ENCODE measurements at places on chromosomes 2 and 18.
A peak's percentile ranks its signal among the peaks of the same experiment; 100 is the strongest.

GRCh38 chr2:223383315-223383714 lies 218.8 kb downstream of the SCG2 start:
- DNase-seq, result no peak

DNA sequence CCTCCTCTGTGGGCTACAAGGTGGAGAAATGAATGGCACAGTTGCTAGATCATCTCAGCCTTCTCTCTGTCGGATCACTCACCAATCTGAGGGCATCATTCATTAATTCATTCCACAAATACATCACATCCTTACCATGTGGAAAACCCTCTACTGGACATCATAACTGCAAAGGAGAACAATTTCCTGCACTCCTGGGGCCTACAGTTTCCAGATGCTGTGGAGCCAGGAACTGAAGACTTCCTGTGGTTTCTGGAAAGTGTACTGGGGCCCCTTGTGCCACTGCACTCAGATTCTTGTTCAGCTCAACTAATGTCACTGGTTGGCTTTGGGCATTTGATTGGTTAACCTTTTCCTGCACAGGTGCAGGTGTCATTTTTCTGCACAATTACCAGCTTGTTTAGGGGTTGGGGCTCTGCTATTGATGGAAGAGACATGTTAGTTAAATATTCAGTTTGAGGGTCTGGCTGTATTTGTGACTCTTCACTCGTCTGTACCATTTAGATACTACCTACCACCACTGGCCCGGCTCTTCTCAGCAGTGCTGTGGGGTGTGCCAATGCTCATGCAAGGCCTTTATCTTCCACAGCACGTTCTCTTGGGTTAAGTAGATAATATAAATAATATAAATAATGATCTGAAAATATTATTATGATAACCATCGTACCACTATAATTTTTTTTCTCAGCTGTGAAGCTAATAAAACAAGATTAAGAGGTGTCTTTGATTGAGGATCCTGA lies 427.3 kb downstream of the TSN start:
- DNase-seq, result no peak

GRCh38 chr18:34097312-34097711 lies 127.4 kb downstream of the NOL4 start:
- DNase-seq, result no peak

GRCh38 chr18:63603772-63604171 lies 16.6 kb downstream of the SERPINB13 start:
- no peak for DNase-seq

- DNase-seq, result no peak
These were observed 93.8 kb upstream of the LDAH start for GRCh38 chr2:20916604-20917286.

DNA sequence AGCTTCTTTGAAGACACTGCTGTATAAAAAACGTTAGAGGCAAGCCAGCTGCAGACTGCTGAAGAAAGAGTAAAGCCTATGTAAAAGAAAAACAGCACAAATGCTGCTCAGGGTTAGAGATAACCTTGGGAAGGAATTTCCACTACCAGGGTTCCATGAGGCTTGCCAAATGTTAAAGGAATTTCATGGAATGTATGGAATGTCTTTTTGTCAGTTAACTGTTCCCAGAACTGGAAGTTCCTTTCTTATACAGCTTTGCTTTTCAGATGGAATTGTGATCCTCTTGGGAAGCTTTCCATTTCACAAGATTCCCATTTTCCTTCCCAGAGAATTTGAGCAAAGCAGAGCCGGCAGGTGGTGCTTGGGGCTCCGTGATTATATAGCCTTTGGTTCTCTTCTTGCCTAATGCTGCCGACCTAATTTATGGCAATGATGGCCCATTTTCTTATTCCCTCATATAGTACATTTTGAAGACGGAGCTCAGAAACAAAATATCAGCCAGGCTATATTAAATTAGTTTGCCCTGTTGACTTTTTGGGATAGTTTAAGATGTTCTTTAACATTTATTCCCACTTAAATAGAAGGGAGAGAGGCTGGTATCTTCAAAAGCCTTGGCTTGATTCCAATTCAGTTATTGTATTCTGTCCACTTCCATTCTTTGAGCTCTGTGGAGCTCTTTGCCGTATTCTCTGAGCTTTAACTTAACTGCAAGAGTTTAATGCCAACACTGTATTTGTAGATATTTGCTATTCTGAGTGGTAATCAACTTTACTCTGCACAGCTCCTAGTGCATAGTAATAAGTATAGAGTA lies 162.3 kb downstream of the PHLPP1 start:
- DNase-seq, result no peak

GRCh38 chr18:46427216-46427995 lies 229.6 kb downstream of the LOXHD1 start:
- DNase-seq, result no peak

DNA sequence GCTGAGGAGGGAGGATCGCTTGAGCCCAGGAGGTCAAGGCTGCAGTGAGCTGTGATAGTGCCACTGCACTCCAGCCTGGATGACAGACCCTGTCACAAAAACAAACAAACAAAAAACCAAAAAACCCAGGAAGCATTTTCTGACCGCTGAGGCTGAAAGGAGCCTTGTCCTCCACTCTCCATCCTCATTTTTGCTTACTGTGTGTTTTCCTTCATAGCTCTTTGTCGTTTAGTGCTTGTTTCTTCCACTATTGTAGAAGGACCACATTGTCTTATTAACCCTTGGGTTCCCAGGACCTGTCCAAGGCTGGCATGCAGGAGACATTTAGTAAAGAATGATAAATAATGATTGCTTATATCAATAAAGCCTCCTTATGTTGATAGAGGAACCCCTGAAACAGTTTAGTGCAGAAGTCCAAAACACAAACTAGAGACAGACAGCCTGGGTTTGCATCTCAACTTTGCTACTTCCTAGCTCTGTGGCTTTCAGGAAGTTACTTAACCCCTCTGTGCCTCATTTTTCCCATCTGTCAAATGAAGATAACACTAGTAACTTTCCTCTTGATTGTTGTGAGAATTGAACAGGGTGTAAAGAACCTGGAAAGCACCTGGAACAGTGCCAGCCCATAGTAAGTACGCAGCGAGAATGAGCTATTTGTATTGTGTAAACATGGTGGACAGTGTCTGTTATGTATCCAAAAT lies 126.0 kb downstream of the LPIN1 start:
- no peak for DNase-seq

DNA sequence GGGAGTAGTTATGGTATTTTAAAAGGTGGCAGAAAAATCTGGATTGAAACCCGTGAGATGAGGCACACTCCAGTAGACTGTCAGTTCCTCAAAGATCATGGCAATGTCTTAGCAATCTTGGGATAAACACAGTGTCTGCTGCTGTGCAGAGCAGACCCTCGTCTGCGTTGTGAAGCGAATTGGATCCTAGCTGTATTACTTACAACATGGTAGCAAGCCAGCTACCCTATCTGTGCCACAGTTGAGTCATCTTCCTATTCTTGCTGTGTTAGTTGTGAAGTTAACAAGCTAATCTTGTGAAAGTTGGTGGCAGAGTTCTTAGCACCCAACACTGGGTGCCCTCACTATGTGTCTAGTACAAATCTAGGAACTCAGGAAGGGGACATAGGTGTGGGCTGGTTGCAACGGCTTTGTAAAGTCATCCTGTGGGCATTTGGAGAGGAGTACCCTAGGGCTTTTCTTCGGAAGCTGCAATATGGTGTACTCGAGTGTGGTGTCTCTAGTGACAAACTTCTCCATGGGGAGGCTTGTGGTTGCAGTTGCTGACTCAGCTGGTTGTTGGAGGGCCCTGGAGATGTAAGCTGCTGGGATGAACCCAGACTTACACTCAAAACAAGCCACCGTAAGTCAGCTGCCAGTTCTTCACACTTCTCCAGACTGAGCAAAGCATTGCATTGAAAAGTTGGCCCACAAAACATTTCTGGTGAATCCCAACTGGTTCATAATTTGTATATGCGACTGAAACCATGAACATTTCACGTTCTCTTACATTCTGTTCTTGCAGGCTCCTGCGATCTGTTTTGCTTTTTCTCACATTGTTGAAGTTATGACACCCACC lies 61.5 kb downstream of the ADCYAP1 start:
- DNase-seq, result no peak

- DNase-seq, result no peak
These were observed 26.5 kb downstream of the TNS1 start for GRCh38 chr2:217976301-217976700.

DNA sequence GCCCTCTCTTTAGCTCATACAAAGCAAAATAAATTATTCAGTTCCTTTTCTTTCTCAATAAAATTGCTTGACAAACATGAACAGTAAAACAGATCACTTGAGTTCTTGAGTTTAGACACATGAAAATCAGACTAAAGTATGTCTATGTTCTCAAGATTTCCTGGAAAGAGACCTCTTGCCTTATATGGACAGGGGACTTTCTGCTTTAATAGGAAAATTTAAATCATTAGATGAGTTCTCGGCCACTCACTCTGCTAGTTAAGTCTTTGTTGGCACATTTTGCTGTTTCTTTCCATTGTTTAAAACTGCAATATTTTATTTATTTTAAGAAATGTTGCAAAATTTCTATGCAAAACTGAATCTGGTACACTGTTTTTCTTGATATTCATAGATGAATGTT lies 207.8 kb downstream of the RND3 start:
- DNase-seq, result no peak

- DNase-seq, result peak; percentile 55
These were observed 35.2 kb downstream of the FAM178B start for GRCh38 chr2:96951125-96951654.

- no peak for DNase-seq
These were observed 26.1 kb downstream of the PID1 start for GRCh38 chr2:229244975-229245374.

DNA sequence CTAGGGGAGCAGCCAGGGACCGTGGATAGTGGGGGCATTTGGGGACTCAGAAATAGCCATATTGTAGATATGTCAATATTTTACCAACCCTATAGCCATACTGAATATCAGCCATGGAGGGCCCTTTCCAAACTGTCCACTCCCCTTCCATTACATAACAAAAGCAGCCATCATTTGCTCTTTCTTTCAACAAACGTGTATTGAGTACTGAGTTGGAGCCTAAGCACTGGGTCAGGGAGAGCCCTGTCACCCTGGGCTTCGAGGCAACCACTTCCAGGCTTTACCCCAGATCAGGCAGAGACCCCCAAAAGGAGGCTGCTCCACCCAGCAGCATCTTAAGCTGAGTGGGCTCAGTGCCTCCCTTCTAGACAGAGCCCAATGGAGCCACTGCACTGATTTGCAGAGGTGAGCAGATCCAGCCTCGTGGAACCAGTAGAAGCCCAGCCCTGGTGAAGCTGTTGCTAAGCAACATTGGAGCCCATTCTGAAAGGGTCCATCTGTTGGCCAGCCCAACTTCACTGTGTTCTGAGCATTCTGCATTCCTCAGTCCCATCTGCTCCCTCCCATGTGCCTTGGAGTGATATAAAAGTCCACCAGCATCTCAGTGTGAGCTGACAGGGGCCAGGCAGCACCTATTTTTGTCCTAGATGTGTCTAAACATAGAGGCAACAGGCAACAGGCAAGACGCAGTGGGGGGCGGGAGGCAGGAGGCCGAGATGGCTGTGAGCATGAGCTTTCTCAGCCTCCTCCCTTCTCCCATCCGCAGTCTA lies 112.1 kb downstream of the PLB1 start:
- no peak for DNase-seq

DNA sequence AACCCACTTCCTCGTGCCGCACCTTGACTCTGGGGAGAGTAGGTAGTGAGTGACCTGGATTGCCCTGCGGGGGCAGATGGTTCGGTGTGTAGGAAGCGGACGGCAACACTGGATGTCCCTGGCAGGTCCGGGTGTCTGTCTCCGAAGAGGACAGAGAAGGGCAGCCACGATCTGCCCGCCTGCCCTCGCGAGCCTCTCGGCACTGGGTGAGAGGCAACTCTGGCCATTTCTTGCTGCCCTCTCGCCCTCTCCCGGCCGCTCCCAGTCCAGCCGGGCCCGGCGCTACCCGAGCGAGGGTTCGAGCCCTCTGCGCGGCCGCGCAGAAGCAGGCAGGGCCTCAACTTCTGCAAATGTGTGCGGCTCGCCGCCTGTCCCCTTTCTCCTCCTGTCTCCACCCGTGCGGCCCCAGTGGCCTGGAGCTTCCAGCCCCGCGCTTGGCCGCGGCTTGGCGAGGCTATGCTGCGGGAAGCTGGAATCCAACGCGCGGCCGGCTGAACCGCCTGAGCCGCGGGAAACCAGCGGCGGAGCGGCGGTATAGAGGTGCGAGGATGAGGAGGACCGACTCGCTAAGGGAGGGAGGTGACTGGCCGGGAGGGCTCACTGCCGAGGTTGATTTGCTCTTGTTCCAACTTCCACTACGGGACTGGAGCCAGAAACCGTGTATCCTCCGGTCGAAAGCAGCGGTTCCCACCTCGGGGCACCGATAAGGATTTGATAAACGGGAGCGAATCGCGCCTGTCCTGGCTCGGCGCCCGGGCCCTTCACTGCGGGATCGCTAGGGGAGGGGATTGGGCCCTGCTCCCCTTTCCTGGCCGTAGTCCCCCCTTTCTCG lies 1.5 kb downstream of the EPAS1 start:
- DNase-seq, result no peak

DNA sequence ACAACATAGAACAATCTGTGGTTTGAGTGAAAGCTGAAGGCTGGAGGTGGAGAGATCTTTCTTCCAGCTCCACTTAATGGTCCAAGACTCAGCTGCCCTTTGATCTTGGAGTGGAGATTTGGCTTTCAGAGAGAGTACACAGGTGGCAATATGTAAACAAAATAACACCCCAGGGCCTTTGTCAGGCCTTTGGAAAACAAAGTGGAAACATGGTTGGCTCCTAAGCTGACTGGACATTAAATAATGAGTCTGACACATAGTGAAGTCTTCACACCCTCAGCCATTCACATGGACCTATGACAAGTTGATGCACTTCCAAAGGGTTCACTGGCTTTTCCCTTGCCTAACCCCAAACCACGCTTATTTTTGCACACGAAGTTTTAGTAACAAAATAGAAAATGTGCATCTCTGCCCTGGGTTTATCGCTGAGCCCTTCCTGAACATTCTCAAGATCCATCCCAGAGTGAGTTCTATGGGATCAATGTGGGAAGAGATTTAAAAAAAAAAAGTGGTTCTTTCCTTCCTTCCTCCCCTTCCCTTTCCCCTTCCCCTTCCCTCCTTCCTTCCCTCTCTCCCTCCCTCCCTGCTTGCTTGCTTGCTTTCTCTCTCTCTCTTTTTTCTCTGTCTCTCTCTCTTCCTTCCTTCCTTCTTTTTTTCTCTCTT lies 201.3 kb upstream of the NT5C1B start:
- no peak for DNase-seq

DNA sequence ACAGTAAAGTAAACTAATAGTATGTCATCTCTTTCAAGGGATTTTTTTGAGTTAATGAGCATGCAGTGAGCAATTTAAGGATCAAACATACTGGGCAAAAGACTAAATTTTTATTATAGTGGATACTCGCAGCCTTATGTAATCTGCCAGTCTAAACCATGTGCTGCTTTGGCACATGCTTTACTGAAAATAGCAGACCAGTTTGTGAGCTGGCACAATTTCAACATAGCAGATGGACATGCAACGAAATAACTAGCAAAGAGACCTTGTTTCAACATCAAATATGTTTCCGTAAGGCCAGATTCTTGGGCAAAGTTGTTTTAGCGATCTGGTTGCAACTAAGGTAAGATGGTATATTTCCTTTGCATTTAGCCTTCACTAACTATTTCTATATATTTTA lies 807.3 kb downstream of the NR4A2 start:
- DNase-seq, result no peak
